ENCODE measurements at places on chromosomes 1 and 21.
A peak's percentile ranks its signal among the peaks of the same experiment; 100 is the strongest.

DNA sequence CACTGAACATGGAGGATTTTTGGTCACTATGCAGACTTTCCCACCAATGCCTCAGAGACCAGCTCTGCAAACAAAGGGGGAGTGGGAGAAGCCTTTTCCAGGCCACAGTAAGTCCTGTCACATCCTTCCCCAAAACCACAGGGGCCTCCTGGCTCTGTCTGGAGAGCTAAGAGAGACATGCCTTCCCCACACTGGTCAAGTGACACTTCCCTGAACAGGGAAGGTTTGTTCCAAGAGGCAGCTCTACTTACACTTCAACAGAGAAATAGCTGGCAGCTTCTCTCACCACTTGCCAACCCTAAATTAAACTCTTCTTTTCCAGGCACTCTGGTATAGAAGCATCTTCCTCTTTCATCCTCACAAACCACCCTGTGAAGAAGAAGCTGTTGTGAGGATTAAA, 39.7 kb downstream of the EDN2 start:
- no peak for DNase-seq

GRCh38 chr1:211775170-211775569, 55.4 kb downstream of the LPGAT1 start:
- no peak for DNase-seq

DNA sequence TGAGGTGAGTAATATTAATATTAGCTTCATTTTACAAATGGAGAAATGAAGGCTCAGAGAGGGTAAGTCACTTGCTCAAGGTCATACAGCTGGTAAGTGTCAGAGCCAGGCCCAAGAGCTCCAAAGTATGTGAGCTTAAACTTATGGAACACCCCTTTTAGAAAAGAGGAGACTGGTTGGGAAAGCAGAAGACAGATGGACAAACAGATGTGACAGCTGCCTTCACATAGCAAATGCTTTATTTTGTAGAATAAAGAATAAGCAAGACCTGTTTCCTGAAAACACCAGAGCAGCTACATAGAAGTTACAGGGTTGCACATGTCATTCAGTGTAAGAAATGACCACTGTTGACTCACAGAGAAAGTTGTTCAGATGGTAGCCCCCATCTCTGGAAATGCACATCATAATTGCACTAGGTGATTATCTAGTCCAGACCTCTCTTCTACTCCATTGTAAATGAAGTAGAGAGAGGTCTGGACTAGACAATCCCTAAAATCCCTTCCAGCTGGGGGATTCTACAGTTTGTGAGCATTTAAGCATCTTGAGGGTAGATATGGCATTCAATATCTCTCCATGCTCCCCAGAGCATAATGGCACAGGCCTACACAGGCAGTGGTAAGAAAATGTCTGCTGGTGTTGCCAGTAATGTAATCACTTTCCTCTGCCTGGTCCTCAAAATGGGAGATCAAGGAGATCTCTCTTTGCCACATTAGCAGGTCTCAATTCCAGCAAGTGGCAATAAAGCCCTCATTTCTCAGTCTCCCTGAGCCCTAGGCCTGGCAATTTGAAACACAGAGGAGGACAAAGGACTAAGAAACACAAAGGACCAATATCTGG, 188.2 kb upstream of the FGGY start:
- no peak for DNase-seq

DNA sequence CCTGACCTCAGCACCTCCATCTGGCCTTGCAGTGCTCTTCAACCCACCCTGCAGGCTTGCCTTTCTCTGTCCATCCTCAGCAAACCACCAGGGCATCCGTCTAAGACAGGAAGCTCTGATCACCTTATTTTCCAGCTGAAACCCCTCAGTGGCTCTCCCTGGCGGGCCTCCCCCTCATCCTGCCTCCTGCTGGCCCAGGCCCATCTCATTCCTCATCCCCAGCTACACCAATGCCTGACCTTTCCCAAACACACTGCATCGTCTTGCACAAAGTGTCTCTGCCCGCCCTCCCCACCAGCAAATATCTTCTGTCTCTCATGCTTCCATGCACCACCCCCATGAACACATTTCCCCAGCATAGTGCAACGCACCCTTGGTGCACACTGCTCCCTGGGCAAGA, 205.0 kb downstream of the TOMM20 start:
- no peak for DNase-seq

- no peak for DNase-seq
Observed at GRCh38 chr1:107653765-107654164, 311.2 kb downstream of the VAV3 start.

DNA sequence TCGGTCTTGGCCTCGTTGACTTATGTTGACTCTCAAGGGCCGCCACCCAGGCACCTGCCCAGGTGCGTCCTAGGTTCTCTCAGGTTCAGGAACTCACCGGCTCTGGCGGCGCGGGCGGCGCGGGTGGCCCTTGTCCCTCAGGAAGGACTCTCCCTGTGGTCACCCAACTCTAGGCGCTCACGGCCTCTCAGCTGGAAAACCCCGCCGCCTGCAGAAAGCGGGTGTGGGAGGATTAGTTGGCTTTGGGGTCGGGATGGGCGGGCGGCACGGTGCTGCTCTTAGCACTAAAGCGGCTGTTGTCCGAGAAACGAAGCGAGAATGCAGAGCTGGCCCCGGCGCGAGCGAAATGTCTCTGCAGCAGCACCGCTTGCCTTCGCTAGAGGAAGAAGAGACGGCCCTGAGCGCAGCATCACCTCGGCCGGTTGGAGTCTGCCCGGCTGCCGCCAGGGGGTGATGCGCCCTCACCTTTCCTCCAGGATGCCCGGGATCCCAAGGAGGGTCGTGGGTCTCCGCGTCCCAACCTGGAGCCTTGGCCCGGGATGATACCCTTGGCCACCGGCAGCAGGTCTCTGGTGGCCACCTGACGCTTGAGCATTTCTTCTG, 8.1 kb upstream of the TADA1 start:
- peak; percentile 58 for DNase-seq

GRCh38 chr1:116066868-116067565, 44.2 kb upstream of the MAB21L3 start:
- DNase-seq: no peak

DNA sequence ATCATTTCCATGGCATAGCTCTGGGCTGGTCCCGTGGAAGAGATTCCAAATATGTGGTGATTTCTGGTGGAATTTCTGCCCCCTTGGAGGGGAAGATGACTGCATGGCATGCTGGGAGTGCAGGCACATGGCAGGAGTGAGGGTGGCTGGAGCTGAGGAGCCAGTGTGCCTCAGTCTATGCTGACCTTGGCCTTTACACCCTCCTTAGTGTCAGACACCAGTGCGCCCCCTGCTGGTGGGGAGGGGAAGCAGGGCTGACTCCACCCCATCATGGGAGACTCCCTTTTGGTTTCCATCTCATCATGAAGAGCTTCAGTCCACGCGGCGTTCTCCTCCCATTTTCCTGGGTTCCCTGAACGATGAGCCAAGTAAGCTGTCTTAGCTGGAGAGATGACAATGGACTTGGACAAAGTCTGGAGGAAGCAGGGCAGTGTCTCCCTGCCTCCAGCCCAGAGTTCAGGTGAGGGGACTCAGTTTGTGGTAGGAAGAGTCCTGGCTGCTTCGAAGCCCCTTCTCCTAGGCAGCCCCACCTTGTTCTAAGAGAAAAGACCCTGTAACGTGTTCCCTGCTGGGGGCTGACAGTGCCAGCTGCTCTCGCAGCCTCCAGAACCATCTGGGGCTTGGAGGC, 10.3 kb downstream of the ALX3 start:
- peak; percentile 82 for DNase-seq

GRCh38 chr1:19439464-19440171, 45.7 kb downstream of the CAPZB start:
- DNase-seq: no peak

- DNase-seq: no peak
Observed at GRCh38 chr1:17683598-17683997, 71.5 kb upstream of the ACTL8 start.

GRCh38 chr1:15104768-15105167, 48.8 kb upstream of the TMEM51 start:
- no peak for DNase-seq

- DNase-seq: no peak
Observed at GRCh38 chr1:14728516-14728915, 130.0 kb downstream of the KAZN start.

GRCh38 chr1:5644281-5645134, 347.7 kb downstream of the NPHP4 start:
- no peak for DNase-seq

DNA sequence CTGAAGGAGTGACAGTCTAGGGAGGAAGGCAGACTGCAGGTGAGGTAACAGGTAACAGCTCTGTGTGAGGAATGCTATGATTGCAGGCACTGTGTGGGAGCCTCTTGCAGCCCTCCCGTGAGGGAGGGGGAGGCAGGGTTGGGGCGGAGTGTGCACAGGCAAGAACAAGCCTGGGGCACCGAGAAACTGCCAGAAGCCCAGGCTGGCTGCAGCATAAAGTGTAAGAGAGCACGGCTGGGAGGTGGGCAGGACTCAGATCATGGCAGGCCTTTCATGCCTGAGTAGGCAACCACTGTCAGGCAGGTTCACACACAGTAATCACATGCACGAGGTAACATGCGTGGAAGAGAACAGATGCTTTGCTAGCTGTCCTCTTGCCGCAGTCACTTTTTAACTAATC, 11.3 kb upstream of the RHEX start:
- no peak for DNase-seq

DNA sequence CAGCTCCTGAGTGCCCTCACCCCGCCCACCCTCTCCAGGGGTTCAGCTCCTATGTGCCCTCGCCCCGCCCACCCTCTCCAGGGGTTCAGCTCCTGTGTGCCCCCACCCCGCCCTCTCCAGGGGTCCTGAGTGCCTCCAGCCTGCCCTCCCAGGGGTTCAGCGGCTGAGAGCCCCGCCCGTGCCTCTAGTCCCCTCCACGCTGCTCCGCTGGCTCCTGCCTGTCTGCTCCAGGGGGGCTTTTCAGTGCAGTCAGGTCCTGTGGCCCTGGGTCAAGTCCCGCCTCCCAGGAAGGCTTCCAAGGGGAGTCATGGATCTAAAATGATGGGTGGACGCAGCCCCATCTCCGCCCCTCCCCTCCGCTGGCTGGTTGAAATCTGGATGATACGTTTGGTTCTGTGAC, 33.8 kb downstream of the SLX9 start:
- no peak for DNase-seq

DNA sequence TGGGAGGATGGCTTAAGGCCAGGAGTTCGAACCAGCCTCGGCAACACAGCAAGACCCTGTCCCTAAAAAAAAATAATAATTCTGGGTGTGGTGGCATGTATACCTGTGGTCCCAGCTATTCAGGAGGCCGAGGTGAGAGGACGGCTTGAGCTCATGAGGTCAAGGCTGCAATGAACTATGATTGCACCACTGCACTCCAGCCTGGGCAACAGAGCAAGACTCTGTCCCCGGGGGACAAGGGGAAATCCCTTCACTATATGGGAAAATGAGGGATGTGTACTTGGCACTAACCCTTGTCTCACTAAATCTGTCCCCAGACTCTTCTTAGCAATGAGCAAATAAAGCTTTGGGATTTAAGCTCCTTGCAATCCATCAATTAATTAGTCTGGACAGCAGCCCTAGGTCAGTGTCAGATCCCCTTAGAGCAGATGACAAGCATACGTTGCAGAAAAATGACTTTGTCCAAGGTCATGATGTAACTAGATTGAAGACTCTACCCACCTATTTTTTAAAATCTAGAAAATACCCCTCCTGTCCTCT, 9.4 kb downstream of the KDM5B start:
- DNase-seq: no peak

GRCh38 chr1:99003581-99004253, 944 bp downstream of the PLPPR5 start:
- DNase-seq: no peak

DNA sequence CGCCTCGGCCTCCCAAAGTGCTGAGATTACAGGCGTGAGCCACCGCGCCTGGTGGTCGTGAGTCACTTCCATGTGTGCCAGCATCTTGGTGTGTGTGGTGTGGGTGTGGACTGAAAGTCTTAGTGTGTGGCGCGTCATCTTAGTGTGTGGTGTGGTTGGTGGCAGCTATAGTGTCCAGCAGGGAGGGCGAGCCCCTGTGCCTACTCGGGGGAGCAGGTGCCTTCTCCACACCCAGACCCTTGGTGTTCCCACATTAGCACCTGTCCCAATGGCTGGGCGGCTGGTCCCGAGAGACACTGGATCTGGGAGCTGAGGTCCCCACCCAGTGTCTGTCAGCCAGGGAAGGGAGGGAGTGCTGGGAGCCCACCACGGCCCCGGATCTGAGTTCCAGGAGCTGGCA, 2.8 kb downstream of the SCNN1D start:
- DNase-seq: no peak

DNA sequence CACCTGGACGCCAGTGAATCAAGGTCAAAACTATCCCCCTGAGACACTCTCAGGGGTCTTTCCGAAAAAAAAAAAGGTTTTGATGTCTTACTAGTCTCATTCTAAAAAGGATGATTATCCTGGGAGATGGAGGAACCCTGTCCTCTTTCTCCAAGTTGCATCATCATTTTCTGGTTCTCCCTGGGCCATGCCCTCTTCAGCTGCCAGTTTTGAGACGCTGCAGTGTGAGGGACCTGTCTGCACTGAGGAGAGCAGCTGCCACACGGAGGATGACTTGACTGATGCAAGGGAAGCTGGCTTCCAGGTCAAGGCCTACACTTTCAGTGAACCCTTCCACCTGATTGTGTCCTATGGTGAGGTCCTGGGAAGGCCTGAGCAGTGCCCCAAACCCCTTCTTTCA, 3.5 kb downstream of the FCRLA start:
- DNase-seq: no peak

DNA sequence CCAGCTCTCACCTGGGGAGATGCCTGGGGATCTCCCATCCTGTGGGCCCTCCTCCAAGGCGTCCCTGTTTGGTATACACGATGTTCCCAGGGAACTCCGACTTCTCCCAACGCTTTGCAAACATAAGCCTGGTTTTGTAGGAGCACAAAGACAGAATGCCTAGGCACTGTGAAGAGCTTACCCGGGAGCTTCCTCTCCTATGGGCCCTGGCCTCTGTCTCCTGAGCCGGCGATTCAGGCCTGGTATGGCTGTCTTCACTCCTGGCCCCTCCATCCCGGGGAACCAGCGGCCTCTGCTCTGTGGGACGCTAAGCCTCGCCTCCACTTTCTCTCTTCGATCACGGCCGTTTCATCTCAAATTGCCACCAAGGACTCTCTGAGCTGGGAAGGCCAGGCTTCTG, 59.6 kb upstream of the ACTRT2 start:
- DNase-seq: no peak

- DNase-seq: no peak
Observed at GRCh38 chr1:58047265-58047858, 499.2 kb downstream of the OMA1 start.

GRCh38 chr1:192516776-192517297, 58.7 kb upstream of the RGS1 start:
- DNase-seq: peak; percentile 25

Measured in natural killer cell (primary cell).